ENCODE measurements at places on chromosomes 2 and 18. TPM values are rescaled to one million over a fixed set of nuclear protein-coding genes. Genes with fewer than 3 reads are reported as not detected.
A peak's percentile ranks its signal among the peaks of the same experiment; 100 is the strongest.

GRCh38 chr2:184620367-184620766 is 22.0 kb downstream of the ZNF804A start:
- no peak overlapping the region for H3K4me3 ChIP-seq
- H3K4me1 ChIP-seq = no peaks in the 10 kb centered on the region
- no peaks in the 10 kb centered on the region for H3K27me3 ChIP-seq
- no peak for DNase-seq
- no peaks in the 10 kb centered on the region for H3K36me3 ChIP-seq

GRCh38 chr2:167271932-167272331 is 383.7 kb downstream of the XIRP2 start:
- H3K4me3 ChIP-seq = no peak overlapping the region
- no peaks in the 10 kb centered on the region for H3K4me1 ChIP-seq
- no peaks in the 10 kb centered on the region for H3K27me3 ChIP-seq
- H3K36me3 ChIP-seq = no peaks in the 10 kb centered on the region
- no peak for DNase-seq

GRCh38 chr2:63555931-63556330 is 32.3 kb downstream of the WDPCP start:
- no peaks in the 10 kb centered on the region for H3K4me1 ChIP-seq
- no peak for DNase-seq
- no peak overlapping the region for H3K27ac ChIP-seq
- no peaks in the 10 kb centered on the region for H3K27me3 ChIP-seq
- no peaks in the 10 kb centered on the region for H3K36me3 ChIP-seq

DNA sequence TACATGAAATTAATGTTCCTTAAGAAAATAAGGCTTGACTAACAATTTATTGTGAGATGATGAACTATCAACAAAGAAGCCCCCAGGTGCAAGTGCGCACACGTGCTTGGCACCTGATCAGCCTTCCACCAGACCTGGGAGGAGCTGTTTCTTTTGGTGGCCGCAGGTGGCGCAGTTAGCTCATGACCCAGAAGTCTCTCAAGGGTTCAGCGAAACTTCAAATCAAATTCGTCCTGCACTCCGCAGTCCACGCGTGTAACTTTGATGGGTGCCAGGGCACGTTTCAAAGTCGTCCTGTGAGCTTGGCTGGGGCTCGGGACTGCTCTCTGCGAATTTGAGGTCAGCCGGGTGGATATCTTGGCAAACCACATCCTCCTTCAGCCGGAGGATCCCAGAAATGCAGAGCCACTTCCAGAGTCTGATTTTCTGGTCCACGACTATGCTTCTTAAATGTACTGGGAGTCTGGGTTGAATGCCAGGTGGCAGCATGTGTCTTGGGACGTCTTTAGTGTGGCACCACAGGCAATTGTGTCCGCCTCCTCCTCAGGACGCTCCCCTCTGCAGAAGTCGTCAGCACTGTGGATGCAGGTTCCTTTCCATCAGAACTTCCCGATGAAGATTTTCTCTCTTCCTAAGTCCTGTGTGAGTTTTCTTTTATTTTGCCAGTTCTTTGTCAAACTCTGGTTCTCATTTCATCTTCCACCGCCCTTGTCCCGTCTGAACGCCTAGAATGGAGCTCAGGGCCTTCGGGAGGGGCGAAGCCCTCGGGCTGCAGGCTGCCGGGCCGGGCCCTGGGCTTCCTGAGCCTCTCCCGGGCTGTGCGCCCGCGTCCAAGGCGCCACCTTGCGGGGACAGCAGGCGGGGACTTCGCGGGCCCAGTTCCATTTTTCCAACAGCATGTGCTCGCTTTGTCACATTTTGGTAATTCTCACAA is 61.3 kb upstream of the RAPGEF4 start:
- H3K4me1 ChIP-seq = no peaks in the 10 kb centered on the region
- no peak overlapping the region for H3K4me3 ChIP-seq
- no peaks in the 10 kb centered on the region for H3K36me3 ChIP-seq

- no peak overlapping the region for H3K4me3 ChIP-seq
- no peak overlapping the region for H3K27ac ChIP-seq
- H3K36me3 ChIP-seq = no peaks in the 10 kb centered on the region
- no peaks in the 10 kb centered on the region for H3K4me1 ChIP-seq
- no peak for DNase-seq
Observed at GRCh38 chr2:132550946-132551345, 119.1 kb downstream of the LYPD1 start.

DNA sequence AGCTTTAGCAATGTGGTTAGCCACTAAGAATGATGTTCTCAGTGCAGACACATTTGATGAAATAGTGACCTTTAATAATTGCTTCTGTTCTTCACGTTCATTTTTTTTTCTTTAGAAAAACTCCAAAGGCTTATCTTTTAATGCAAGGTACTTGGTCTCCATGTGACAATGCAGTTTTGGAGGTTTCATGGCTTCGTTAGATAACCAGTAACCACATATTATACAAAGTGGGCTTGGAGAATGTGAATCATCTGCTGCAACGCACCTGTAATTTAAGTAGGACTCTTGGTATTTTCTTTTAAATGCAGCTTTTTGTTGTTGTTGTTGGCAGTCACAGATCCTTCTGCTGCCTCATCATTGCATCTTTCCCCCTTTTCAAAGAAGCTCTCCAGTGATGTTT is 1606.3 kb downstream of the SUCLG1 start:
- no peak for DNase-seq
- no peaks in the 10 kb centered on the region for H3K27me3 ChIP-seq
- no peak overlapping the region for H3K4me3 ChIP-seq
- H3K36me3 ChIP-seq = no peaks in the 10 kb centered on the region

GRCh38 chr2:149050188-149050587 is 11.7 kb downstream of the LYPD6B start:
- H3K27me3 ChIP-seq = peaks cover 3% of the 10 kb centered on the region
- no peak for DNase-seq
- no peaks in the 10 kb centered on the region for H3K36me3 ChIP-seq
- no peaks in the 10 kb centered on the region for H3K4me1 ChIP-seq
- no peak overlapping the region for H3K27ac ChIP-seq
- H3K4me3 ChIP-seq = no peak overlapping the region

GRCh38 chr18:55513161-55513560 is 74.8 kb downstream of the TCF4 start:
- no peak for DNase-seq
- no peak overlapping the region for H3K4me3 ChIP-seq
- no peaks in the 10 kb centered on the region for H3K36me3 ChIP-seq
- no peaks in the 10 kb centered on the region for H3K27me3 ChIP-seq
- peak overlapping the region; percentile 26 for H3K27ac ChIP-seq
- H3K4me1 ChIP-seq = peaks cover 7% of the 10 kb centered on the region

DNA sequence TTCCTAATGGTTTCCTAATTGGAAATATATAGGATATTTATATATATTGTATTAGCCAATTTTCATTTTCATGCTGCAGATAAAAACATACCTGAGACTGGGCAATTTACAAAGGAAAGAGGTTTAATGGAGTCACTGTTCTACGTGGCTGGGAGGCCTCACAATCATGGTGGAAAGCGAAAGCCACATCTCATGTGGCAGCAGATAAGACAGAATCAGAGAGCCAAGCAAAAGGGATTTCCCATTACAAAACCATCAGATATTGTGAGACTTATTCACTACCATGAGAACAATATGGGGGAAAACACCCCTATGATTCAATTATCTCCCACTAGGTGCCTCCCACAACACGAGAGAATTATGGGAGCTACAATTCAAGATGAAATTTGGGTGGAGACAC is 242.5 kb upstream of the NETO1 start:
- no peak for DNase-seq
- H3K36me3 ChIP-seq = no peaks in the 10 kb centered on the region
- H3K4me1 ChIP-seq = no peaks in the 10 kb centered on the region
- H3K27me3 ChIP-seq = no peaks in the 10 kb centered on the region
- H3K4me3 ChIP-seq = no peak overlapping the region
- H3K27ac ChIP-seq = no peak overlapping the region

DNA sequence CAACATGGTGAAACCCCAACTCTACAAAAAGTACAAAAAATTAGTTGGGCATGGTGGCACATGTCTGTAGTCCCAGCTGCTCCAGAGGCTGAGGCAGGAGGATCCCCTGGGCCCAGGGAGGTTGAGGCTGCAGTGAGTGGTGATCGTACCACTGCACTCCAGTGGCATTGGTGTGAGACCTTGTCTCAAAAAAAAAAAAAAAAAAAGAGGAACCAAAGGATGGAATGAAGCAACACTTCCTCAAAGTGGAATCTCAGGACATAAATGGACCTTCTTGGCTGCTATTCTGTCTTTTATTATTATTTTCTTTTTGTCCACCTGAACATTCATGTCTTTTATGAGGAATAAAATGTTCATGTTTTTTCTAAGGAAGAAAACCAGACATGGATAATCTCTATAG is 13.7 kb downstream of the GEMIN6 start:
- no peaks in the 10 kb centered on the region for H3K36me3 ChIP-seq
- H3K27me3 ChIP-seq = no peaks in the 10 kb centered on the region
- H3K27ac ChIP-seq = no peak overlapping the region
- no peak for DNase-seq
- H3K4me1 ChIP-seq = no peaks in the 10 kb centered on the region

DNA sequence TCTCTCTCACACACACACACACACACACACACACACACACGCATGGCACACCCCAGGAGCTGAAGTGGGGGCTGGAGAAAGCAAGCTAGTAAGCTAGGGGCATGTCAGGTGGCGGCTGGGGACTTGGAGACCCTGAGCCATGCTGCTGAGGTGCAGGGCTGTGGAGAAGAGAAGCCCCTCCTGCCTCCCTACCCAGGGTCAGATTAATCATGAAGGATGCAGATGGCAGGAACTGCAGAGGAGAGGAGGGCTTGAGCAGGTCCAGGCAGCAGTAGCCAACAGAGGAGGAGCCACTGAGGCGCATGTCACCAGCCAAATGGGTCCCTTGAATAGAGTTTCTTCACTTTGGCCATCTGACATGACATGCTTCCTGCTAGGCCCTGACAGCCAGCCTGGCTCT is 9.6 kb downstream of the EDAR start:
- H3K4me1 ChIP-seq = no peaks in the 10 kb centered on the region
- H3K27ac ChIP-seq = no peak overlapping the region
- H3K4me3 ChIP-seq = no peak overlapping the region

DNA sequence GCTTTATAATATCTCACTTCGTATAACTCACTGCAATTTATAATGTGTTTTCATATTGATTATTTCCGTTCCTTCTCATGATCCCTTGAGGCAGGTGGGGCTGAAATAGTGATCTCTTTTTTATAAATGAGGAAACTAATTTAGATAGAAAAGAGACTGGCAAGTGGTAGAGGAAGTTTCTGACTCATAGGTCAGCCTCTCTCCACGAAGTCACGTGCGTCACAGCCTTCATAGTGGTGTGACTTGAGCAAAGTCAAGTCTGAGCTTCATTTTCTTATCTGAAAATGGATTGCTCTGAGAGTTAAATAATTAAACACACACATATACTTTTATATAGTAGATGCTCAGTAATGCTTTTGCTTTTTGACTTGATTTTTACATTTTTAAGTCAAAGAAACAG is 19.9 kb downstream of the ABCG5 start:
- H3K27ac ChIP-seq = no peak overlapping the region
- no peak overlapping the region for H3K4me3 ChIP-seq
- no peaks in the 10 kb centered on the region for H3K36me3 ChIP-seq

- DNase-seq = no peak
- no peaks in the 10 kb centered on the region for H3K4me1 ChIP-seq
- H3K36me3 ChIP-seq = no peaks in the 10 kb centered on the region
Observed at GRCh38 chr2:226818930-226819329, 16.9 kb upstream of the RHBDD1 start.

DNA sequence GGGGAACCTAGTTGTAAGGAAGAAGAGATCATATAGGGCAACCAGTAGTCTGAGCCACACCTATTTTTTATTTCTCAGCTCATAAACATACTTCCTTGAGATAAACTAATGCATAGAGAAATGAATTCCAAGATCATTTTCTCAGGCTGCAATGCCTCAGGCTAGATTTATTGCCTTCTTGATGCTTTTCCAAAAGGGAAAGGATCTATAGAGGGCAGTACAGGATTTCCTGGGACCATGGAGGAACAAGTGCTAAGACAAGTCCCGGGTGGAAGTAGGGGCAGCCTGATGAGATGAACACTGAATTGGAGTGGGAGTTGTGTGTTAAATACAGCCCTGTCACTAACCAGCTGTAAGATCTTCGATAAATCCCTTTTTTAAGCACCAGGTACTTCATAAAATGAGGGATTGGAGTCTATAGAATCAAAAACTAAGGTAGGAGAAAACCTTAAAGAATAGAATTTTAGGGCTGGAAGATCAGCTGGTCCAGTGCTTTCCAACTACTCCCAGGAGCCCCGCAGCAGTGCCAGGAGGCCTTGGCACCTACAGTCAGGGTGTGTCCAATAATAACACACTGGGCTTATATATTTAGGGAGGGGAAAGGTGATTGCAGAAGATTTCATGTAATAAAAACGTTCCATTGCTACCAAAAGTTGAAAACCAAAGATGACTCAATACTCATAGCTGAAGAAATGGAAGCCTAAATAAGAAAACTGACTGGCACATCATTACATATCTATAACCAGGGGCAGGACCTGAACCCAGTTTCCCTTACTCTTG is 58.1 kb downstream of the SERTAD2 start:
- H3K4me3 ChIP-seq = no peak overlapping the region
- peaks cover 10% of the 10 kb centered on the region for H3K4me1 ChIP-seq
- no peaks in the 10 kb centered on the region for H3K27me3 ChIP-seq
- DNase-seq = no peak

GRCh38 chr2:175854129-175854528 is 147.9 kb downstream of the LNPK start:
- H3K36me3 ChIP-seq = no peaks in the 10 kb centered on the region
- no peak for DNase-seq
- no peaks in the 10 kb centered on the region for H3K27me3 ChIP-seq
- H3K4me1 ChIP-seq = peaks cover 9% of the 10 kb centered on the region

- H3K27me3 ChIP-seq = no peaks in the 10 kb centered on the region
- no peaks in the 10 kb centered on the region for H3K36me3 ChIP-seq
- H3K4me1 ChIP-seq = no peaks in the 10 kb centered on the region
- no peak overlapping the region for H3K27ac ChIP-seq
- no peak overlapping the region for H3K4me3 ChIP-seq
Observed at GRCh38 chr2:239939736-239940483, 85.2 kb downstream of the NDUFA10 start.

GRCh38 chr2:2187196-2187595 is 143.9 kb downstream of the MYT1L start:
- peaks cover 3% of the 10 kb centered on the region for H3K4me1 ChIP-seq
- no peak overlapping the region for H3K4me3 ChIP-seq
- no peak overlapping the region for H3K27ac ChIP-seq

Gene NT5DC4
- not detected for total RNA-seq

Gene FOXD4L1
- total RNA-seq = 0.09 TPM

Gene ZFP36L2
- total RNA-seq = 34.4 TPM

Gene FSIP2
- total RNA-seq = 0.72 TPM

Gene ASXL3
- 4.2 TPM for total RNA-seq

Gene CXCR4
- total RNA-seq = 5.7 TPM

Gene RASGRP3
- 72.1 TPM for total RNA-seq

Gene CTDP1
- 12.5 TPM for total RNA-seq

Gene ACMSD
- not detected for total RNA-seq

Gene BUB1
- 1.1 TPM for total RNA-seq

Gene TOGARAM2
- total RNA-seq = 20.3 TPM
